ENCODE measurements at places on chromosomes 2 and 18.

DNA sequence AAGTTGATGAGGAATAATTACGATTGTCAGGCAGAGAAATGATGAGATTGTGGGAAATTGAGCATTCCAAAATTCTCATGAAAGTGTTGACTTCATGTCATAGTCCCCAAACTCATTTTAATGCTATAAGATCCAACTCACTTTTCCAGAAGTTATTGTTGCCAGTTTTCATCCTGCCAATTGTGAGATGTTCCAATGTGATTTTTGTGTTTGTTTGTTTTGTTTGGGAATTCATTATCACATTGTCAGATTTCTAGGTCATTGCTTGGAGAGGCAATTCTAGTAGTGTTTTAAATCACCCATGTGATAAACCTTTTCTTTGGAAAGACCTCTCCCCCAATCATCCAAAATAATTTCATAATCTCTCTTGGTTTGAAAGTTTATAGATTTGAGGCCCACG, 86.0 kb upstream of the ACVR2A start:
- DNase-seq: no peak

GRCh38 chr2:150062416-150062815, 425.1 kb downstream of the RND3 start:
- DNase-seq: no peak

DNA sequence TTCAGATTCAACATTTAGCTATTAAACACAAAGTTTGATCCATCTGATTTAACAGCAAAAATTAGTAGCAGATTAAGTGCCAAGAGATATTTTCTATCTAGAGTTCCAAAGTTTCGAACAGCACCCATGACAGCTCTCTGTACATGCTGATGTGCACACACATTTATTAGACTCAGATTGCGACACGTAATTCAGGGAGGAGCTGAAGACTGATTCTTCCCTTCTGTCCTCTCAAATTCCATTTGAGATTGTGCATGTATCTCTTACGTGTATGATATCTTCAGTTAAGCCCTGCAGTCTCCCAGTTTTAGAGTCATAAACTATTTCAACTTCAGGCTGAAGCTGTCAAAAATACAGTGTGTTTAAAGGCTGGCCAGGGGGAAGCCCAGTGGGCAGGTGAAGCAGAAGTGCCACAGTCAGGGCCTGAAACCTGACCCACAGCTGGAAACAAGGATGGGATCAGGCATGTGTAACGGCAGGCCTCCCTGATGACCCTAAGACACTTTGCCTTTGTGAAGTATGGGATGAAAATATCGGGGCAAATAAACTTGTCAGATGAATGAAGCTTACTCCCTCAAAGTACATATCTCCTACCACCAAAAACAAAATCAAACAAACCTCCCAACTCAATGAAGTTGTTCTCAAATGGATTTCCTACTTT, 30.6 kb downstream of the CYB5A start:
- no peak for DNase-seq

DNA sequence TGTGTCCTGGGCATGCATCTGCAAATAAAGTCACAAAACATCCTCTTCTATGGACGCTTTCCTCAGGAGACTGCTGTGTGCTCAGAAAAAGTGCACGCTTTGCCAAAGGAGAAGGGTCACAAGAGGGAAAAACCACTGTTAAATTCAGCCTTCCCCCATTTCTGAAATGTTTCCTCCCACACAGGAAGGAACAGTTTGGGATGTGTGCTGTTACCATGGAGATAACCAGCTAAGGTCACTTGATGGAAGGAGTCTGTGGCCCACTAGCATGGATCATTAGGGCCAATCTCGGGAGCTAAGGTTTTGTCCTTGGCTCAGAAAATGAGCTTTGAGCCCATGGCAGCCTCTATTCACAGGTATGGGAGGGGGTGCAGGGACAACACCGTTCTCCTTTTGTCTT, 5.6 kb downstream of the KCNE4 start:
- no peak for DNase-seq

DNA sequence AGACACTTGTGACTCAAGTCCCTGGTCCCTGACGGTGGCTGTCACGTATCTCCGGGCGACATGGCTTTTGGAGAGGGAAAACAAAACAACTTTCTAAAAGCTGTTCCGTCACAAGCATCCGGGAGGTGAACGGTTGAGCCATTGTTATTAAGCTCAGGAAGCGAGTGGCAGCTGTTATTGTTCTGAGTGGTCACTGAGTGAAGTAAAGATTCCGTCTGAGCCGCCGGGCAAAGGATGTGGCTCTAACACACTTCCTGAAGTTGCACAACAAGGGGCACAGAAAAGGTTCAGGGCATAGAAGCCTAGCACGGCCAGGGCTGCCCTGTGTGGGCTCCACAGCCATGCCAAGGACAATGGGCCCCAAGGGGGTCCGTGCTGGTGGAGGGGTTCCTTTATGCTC, 24.3 kb downstream of the INPP5D start:
- no peak for DNase-seq

DNA sequence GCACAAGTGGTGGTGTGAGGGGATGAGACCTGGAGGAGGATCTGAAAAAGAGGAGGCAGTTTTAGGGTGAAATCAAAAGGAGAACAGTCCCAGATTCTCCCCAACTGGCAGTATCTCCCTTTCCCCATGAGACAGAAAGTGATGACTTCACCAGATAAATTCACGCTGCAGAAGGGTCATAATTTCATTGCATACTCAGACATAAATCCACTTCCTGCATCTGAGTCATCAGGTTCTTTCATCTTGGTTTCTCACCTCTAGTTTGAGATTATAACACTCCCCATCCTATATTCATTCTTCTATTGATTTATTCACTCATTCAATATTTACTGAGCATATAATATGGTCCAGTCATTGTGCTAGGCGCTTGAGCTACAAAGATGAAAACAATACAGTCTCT, 64.7 kb downstream of the CCDC148 start:
- no peak for DNase-seq

GRCh38 chr18:59900222-59901128, 679 bp downstream of the PMAIP1 start:
- DNase-seq: no peak

- DNase-seq: no peak
Observed at GRCh38 chr2:165818920-165819319, 24.9 kb upstream of the GALNT3 start.

- no peak for DNase-seq
Observed at GRCh38 chr2:228180181-228181097, 1.0 kb downstream of the SPHKAP start.

DNA sequence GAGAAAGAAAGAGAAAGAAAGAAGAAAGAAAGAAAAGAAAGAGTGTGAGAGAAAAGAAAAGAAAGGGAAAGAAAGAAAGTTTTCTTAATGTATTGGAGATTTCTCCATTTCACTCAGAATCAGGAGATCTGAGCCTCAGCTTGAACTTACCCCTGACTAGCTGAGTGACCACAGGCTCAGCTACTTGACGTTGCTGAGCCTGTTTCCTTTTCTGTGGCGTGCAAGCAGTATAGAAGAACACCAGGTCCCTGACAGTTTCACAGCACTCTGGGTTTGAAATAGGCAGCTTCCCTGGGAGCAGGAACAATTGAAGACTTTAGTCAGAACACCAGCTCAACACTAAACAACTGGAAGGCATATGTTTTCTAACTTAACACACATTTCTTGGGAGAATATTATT, 44.7 kb downstream of the MARCO start:
- DNase-seq: no peak

GRCh38 chr2:236633219-236633570, 63.6 kb downstream of the ACKR3 start:
- no peak for DNase-seq

DNA sequence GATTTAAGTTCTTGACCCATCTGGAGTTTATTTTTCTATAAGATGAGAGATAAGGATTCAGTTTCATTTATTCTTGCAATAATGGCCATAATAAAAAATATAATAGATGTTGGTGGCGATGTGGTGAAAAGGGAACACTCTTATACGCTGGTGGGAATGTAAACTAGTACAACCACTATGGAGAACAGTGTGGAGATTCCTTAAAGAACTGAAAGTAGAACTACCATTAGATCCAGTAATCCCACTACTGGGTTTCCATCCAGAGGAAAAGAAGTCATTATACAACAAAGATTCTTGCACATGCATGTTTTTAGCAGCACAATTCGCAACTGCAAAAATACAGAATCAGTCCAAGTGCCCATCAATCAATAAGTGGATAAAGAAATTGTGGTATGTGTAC, 1040.5 kb upstream of the GYPC start:
- DNase-seq: no peak

GRCh38 chr2:63660060-63660459, 71.3 kb downstream of the MDH1 start:
- no peak for DNase-seq

DNA sequence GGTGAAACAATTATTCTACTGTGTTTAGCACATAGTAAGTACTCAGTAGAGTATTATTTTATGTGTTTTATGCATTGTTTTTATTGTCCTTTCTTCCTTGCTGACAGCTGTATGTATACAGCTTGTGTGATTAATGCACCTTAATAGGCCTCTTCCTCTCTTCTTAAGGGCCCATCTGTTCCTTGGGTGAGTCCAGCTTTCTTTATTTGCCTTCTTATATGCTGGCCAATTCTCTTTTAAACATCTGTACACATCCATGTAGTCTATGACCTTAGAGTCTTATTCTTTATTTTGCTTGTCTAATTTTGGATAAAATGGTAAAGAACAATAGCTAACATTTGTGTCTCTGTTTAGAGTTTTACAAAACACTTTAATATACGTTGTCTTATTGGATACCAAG, 333.7 kb upstream of the MEIS1 start:
- DNase-seq: no peak

GRCh38 chr2:228799208-228799588, 471.9 kb downstream of the PID1 start:
- no peak for DNase-seq

- no peak for DNase-seq
Observed at GRCh38 chr2:160405077-160405867, 88.3 kb downstream of the RBMS1 start.

DNA sequence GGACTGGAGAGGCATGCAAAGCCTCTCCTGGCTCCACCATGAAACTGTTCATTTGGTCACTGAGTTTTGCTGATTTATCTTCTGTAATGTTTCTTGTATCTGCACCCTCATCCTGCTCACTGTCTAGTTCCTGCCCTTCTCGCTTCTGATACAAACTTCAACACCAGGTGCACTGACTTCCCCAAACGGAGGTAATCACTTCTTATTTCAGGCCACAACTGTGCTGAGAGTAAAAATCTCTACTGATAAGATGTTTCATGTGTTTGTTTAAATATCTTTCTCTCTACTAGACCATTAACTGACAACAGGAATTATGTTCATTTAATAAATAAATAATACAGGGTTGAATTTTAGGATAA, 10.9 kb upstream of the NT5C1B start:
- DNase-seq: no peak

GRCh38 chr2:109607766-109608165, 6.0 kb downstream of the SEPTIN10 start:
- no peak for DNase-seq

- DNase-seq: no peak
Observed at GRCh38 chr2:161725297-161725696, 101.1 kb downstream of the SLC4A10 start.

DNA sequence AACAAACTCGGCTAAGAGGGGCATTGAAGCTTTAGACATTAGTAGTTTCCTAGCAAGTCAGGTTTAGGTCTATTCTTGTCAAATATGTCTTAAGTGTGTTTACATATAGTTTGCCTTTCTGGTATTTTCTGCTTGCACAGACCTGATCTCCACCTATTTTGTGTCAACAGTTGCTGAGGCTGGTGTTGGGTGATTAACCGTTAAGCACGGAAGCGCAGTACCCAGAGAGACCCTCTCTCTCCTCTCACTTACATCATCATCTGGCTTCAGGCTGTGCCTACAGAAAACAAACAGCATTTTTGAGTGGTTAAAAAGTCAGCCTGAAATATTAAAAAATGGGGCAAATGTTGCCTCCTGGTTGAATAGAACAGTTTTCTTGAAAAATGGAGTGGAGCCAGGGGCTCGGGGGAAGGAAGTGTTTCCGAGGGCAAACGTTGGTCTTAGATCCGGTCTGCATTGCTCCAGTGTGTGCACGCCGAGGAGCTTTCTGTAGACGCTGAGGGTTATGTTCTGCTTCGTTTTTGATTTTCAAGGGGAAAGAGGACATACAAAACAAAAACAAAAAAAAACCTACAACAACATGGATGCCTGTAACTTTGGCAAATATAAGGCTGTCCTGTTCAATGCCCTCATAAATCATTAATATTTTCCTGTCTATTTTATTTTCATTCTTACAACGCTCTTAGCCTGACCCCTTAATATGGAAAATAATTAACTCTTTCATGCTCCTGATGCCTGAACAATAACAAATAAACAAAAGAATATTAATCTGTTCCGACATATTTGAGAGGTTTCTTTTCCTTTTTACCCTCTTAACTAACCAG, 120.8 kb downstream of the MEIS1 start:
- peak; percentile 48 for DNase-seq

DNA sequence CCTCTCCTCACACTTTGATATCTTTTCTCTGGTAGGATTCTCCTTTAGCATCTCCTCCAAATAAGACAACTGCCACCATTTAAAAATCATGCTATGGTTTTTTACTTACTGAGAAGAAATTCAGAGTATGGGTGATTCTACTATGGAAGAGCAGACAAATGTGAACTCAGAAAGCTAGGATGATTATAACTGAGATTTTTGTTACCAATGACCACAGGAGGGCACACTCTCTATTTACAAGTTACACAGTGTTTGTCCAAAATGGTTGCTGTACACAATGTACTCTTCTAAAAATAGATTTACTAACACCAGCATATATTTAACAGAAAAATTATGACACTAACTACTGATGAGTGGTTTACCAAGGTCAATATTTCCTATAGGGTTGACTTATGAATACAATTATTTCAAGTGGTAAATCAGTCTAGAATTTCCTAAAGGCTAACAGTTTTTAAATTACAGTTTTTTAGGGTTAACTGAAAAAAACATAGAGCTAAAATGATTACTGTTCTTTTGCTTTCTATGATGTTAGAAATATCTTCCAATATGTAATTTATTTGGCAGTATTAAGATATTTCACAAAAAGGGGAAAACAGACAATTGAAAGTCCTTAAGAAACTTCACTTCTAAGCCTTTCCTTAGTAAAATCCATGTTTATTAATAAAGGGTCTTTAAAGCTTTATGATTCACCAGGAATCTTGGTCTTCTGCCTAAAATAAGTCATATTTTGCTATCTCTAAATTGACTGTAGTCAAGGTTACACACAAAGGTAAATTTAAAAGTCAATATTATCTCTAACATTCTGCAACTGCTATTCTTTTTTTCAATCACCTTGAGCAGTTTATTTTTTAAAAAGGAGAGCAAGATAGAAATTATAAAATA, 57.2 kb downstream of the MAP4K3 start:
- DNase-seq: no peak

GRCh38 chr2:62215306-62216064, 19.6 kb downstream of the B3GNT2 start:
- no peak for DNase-seq

Data from amygdala (tissue), 56 donors.